ENCODE measurements at places on chromosomes 12 and 14. TPM values are rescaled to one million over a fixed set of nuclear protein-coding genes. Genes with fewer than 3 reads are reported as not detected.

DNA sequence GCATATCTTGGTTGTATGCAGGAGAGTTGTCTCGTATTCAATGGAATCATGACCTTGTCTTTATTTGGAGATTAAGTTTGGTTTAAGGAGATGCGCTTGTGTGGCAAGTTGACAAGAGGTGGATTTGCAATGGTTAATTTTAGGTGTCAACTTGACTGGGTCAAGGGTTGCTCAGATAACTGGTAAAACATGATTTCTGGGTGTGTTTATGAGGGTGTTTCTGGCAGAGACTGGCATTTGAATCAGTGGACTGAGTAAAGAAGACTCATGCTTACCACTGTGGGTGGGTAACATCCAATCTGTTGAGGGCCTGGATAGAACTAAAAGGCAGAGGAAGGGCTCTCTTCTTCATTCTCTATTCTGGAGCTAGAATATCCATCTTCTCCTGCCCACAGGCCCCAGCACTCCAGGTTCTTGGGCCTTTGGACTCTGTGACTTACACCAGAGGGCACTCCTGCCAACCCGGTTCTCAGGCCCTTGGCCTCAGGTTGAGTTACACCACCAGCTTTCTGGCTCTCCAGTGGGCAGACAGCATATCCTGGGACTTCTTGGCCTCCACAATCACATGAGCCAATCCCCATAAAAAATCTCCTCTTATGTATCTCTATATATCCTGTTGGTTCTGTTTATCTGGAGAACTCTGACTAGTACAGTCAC lies 141.5 kb upstream of the ARID2 start:
- no peaks in the 10 kb centered on the region for H3K36me3 ChIP-seq
- no peak for DNase-seq
- H3K4me1 ChIP-seq, result no peaks in the 10 kb centered on the region
- no peak overlapping the region for H3K4me3 ChIP-seq

Gene STYK1
- total RNA-seq, result 6.4 TPM

- H3K36me3 ChIP-seq, result no peaks in the 10 kb centered on the region
- DNase-seq, result no peak
- H3K27ac ChIP-seq, result no peak overlapping the region
Measured at GRCh38 chr14:67463900-67464299, 24.6 kb downstream of the TMEM229B start.

Gene CCDC92
- total RNA-seq, result 21.6 TPM

- peaks cover 64% of the 10 kb centered on the region for H3K4me1 ChIP-seq
- H3K27me3 ChIP-seq, result no peaks in the 10 kb centered on the region
- H3K4me3 ChIP-seq, result no peak overlapping the region
- H3K36me3 ChIP-seq, result no peaks in the 10 kb centered on the region
Measured at GRCh38 chr12:123115409-123116121, 35.3 kb downstream of the PITPNM2 start.

Gene CLEC12A
- total RNA-seq, result not detected

Gene KLRF1
- not detected for total RNA-seq

- H3K27ac ChIP-seq, result no peak overlapping the region
- no peak for DNase-seq
- H3K4me1 ChIP-seq, result no peaks in the 10 kb centered on the region
- H3K27me3 ChIP-seq, result no peaks in the 10 kb centered on the region
- no peaks in the 10 kb centered on the region for H3K36me3 ChIP-seq
- H3K4me3 ChIP-seq, result no peak overlapping the region
Measured at GRCh38 chr12:94511506-94511905, 51.8 kb upstream of the CEP83 start.

Gene OVCH1
- total RNA-seq, result 0.25 TPM

Gene CCDC198
- total RNA-seq, result not detected

GRCh38 chr12:19120795-19121194 lies 8.7 kb upstream of the PLEKHA5 start:
- H3K36me3 ChIP-seq, result no peaks in the 10 kb centered on the region
- H3K4me1 ChIP-seq, result no peaks in the 10 kb centered on the region
- no peaks in the 10 kb centered on the region for H3K27me3 ChIP-seq
- H3K27ac ChIP-seq, result no peak overlapping the region
- no peak overlapping the region for H3K4me3 ChIP-seq

GRCh38 chr12:2959505-2960389 lies 550 bp downstream of the TEAD4 start:
- H3K27ac ChIP-seq, result peak overlapping the region; percentile 57
- peak overlapping the region; percentile 73 for H3K4me3 ChIP-seq
- no peaks in the 10 kb centered on the region for H3K36me3 ChIP-seq
- DNase-seq, result no peak
- peaks cover 33% of the 10 kb centered on the region for H3K4me1 ChIP-seq

DNA sequence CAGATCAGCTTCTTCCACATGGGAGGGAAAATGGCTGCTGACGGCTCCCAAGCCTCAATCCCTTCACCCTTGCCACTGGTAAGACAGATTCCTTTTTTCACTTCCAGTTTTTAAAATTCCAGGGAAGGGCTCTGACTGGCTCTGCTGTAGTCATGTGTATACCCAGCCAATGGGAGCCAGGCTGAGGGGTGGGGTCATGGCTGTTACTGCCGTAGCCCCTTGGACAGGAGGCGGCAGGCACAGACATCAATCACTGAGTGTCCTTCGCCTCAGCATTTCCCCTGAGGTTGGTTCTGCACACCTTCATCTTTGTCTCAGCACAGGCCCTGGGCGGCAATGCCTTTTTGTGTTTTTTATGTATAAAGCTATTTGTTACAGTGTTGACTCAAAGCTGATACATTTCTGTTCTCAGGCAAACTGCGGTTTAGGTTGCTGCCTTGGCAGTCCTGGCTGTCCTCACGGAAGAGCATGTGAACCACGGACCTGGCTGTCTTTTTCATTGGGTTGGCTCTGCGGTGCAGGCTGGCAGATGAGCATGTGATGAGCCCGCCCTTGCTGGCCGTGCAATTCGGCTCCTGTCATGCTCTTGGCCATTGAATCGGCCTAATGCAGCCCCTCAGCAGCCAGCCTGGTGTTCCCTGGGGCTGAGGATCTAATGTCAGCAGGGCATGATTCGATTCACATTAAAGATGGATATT lies 74.3 kb downstream of the PPM1A start:
- H3K36me3 ChIP-seq, result no peaks in the 10 kb centered on the region
- peaks cover 9% of the 10 kb centered on the region for H3K4me1 ChIP-seq
- no peak overlapping the region for H3K27ac ChIP-seq
- no peak overlapping the region for H3K4me3 ChIP-seq
- DNase-seq, result no peak
- no peaks in the 10 kb centered on the region for H3K27me3 ChIP-seq

DNA sequence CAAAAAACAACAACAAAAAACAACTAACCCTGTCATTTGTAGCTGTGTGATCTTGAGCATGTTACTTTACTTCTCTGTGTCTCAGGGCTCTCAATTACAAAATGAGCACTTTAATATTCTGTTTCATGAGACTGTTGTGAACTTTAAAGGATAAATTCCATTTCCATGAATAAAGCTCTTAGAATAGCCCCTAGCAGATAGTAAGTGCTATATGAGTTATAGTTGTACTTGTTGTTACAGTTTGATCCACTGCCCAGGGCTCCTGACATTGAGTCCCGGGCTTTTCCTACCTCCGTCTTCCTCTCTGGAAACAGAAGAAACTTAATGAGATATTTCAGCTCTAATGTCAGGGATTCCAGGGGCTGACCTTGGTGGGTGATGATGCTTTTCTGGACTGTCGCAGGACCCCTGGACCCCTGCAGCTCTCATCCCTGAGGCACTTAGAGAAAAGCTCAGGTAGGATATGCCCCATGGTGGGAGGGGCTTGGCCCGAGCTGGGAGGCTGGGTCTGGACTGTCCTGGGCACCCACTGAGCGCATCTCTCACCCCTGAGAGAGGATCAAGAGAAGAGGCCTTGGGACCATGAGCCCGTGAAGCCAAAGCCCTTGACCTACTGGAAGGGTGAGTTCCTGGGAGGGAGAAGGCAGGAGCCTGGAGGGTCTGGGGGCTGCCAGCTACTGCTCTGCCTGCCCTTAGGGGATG lies 5.1 kb downstream of the P3H3 start:
- no peak for DNase-seq
- no peak overlapping the region for H3K27ac ChIP-seq
- H3K36me3 ChIP-seq, result no peaks in the 10 kb centered on the region

Gene SLCO1C1
- total RNA-seq, result not detected

DNA sequence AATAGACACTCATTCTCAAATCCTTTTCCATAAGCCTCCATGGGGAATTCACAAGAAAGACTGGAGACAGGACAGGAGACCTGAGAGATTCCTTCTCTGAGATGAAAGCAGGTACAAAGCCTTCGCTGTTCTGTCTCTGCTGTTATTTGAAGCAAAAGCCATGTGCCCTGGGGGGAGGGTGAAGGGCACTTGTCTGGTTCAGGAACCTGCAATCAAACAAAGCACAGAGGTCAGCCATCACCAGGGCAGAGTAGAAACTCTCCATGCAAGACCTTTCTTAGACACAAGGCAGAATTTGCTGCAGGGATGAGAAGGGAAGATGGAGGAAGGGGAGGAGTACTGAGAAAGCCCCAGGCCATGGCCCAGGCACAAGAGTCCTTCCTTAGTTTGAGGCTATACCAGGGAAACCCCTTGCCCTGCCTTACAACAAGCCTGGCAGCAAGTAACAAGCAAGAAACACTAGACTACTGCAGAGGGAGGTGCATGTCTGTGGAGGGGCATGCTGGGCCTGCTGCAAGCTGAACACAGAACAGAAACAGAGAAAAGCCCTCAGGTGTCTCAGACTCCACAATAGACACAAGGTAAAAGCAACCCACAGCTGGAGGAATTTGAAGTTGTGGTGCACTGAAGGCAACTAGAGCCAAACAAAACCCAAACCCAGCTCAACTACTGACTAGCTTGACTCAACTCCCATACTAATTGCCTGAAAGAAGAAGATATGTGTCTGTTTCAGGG lies 7.8 kb upstream of the ART4 start:
- H3K27ac ChIP-seq, result peak overlapping the region; percentile 4
- H3K27me3 ChIP-seq, result no peaks in the 10 kb centered on the region
- H3K36me3 ChIP-seq, result no peaks in the 10 kb centered on the region
- H3K4me1 ChIP-seq, result peaks cover 41% of the 10 kb centered on the region
- DNase-seq, result no peak

DNA sequence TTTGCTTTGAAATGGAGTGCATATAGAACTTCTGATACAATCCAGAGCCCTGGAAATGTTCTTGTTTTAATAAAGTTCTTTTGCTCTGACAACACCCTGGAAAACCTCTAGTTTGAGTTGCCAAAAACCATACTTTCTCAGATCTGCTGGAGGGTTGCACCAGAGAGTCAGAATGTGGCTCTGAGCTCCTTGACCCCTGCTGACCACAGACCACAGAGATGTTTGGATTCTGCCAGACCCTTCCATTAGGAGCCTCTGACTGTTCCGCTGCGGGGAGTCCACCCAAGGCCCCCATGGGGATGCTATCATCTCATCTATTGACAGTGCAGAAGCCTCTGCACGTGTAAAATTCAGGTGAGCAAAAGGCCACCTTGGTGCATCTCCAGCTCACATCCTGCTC lies 332.6 kb downstream of the GLT1D1 start:
- no peaks in the 10 kb centered on the region for H3K27me3 ChIP-seq
- H3K4me1 ChIP-seq, result no peaks in the 10 kb centered on the region
- no peak overlapping the region for H3K27ac ChIP-seq
- no peaks in the 10 kb centered on the region for H3K36me3 ChIP-seq

DNA sequence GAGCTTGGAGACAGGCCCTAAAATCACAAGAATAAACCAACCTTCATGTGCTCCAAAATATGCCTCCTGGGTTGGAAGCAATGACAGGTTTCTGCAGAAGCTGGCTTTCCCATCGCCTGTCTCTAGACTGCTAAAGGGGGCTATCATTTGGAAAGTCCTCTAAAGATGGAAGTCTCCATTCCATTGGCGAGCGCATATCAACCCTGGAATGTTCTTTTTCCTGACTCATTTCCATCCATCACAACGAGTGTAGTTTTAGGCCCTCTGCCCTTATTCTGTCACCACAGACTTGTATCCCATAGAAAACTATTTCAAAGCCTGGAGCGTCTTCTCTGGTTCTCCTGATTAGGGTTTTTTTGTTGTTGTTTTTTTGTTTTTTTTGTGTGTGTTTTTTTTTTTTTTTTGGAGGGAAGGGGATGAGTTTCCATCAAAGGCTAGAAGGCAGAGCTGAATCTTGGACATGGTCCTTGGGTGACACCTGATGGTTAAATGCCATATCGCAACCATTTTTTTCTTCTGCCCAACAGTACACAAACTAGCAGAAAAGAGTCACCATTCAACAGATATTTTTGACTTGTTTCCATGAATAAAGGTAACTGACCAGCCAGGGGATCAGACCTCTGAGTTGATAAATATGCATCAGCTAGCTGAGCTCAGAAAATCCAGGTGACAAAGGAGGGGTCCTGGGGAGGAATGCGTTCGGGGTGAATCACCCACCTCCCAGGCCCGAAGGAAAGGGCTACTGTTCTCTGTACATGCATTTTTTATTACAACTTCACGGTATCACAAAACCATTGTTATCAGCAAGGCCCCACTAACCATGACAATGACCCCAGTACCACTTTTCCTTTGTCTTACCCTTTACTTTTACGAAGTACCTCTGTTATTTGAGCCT lies 40.5 kb downstream of the KCNA5 start:
- H3K4me1 ChIP-seq, result no peaks in the 10 kb centered on the region
- no peaks in the 10 kb centered on the region for H3K36me3 ChIP-seq
- no peak overlapping the region for H3K27ac ChIP-seq
- no peaks in the 10 kb centered on the region for H3K27me3 ChIP-seq

- no peaks in the 10 kb centered on the region for H3K36me3 ChIP-seq
- H3K4me3 ChIP-seq, result peak overlapping the region; percentile 98
- H3K27me3 ChIP-seq, result no peaks in the 10 kb centered on the region
- H3K4me1 ChIP-seq, result peaks cover 47% of the 10 kb centered on the region
- H3K27ac ChIP-seq, result peak overlapping the region; percentile 98
- no peak for DNase-seq
Measured at GRCh38 chr14:20460458-20461224, 593 bp downstream of the PIP4P1 start.

- no peaks in the 10 kb centered on the region for H3K27me3 ChIP-seq
- H3K36me3 ChIP-seq, result no peaks in the 10 kb centered on the region
- H3K4me1 ChIP-seq, result peaks cover 38% of the 10 kb centered on the region
- no peak overlapping the region for H3K4me3 ChIP-seq
- peak overlapping the region; percentile 66 for H3K27ac ChIP-seq
Measured at GRCh38 chr12:121787063-121788025, 6.1 kb downstream of the RHOF start.

- no peak overlapping the region for H3K27ac ChIP-seq
- no peaks in the 10 kb centered on the region for H3K27me3 ChIP-seq
- no peak for DNase-seq
- no peaks in the 10 kb centered on the region for H3K36me3 ChIP-seq
- peaks cover 16% of the 10 kb centered on the region for H3K4me1 ChIP-seq
Measured at GRCh38 chr12:131264635-131265034, 310.9 kb downstream of the ADGRD1 start.

Gene CLEC1B
- total RNA-seq, result not detected

DNA sequence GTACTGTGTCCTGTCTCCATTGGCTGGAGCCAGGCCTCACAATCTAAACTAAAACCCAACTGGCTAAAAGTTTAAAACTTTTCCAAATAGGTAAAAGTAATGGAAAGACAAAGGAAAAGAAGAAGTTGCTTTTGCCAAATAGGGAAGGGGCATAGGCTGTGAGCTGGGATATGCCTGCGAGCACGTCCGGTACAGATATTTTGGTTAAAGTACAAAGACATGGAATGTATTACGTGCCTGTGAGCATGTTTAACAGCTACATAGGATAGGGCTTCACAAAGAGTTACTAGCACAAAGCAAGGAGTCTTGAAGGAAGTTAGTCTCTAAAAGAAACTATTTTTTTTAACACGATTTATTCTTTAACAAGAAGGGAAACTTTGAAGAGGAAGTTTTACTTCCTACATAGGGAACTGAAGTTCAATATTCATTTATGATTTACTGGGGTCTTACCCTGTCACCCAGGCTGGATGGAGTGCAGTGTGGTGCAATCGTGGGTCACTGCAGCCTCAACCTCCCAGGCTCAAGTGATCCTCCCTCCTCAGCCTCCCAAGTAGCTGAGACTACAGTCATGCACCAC lies 41.9 kb upstream of the INF2 start:
- DNase-seq, result no peak
- no peaks in the 10 kb centered on the region for H3K27me3 ChIP-seq
- peaks cover 10% of the 10 kb centered on the region for H3K4me1 ChIP-seq
- no peak overlapping the region for H3K27ac ChIP-seq

Measured in vagina (tissue), 2 donors.